Caco-2 (cell line): ENCODE measurements at places on chromosomes 7 and 10. TPM values are rescaled to one million over a fixed set of nuclear protein-coding genes. Genes with fewer than 3 reads are reported as not detected.

DNA sequence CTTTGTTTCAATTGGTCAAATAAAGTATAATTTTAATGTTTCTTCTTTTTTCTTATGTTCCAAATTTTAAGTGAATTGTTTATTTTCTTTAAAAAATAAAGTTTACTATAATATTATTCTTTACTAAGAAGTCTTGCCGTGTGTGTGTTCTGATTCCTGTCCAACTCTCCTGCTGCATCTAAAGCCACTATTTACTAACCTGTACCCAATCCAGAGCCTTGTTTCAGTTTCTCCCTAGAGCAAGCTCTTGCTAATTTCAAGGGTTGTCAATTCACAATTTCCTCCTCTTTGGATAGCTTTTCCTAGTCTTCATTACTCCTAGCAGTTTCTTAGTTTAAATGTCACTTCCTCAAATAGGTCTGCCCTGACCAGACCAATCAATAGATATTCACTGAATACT is 314.9 kb upstream of the SEMA3A start:
- no peak for DNase-seq

DNA sequence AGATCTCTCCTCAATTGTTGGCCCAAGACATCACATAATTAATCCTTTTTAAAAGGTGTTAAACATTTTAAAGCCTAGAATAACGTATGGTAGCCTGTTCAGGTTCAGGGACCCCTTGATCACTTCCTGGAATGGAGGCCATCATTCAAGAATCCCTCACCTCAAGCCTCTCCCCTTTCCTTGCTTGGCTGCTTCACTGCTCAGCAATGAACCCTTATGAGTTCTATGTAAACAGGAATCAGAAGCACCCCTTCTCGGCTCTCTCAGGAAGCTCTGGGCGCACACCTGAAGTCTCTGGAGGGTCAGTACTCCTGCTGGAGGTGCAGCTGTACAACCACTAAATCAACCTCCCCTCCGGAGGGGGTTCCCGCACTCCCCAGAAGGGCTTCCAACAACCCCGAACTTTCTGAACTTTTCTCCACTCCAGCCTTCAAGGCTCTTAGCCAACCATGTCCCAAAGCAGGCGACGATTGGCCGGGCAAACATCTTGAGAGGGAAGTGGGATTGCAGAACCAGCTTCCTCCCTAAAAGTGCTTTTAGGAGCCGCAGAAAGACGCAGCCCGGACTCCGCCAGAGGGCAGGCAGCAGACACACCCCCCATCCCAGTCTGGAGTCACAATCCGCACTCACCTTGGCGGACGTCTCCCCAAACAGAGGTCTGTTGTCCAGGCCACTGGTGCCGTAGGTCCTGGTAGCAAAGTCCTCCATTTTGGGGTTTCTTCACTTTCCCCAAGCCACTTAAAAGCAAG is 562 bp downstream of the TMEM243 start:
- DNase-seq = peak; percentile 42

- no peak for DNase-seq
Observed at GRCh38 chr10:102001435-102002068, 54.4 kb downstream of the ARMH3 start.

DNA sequence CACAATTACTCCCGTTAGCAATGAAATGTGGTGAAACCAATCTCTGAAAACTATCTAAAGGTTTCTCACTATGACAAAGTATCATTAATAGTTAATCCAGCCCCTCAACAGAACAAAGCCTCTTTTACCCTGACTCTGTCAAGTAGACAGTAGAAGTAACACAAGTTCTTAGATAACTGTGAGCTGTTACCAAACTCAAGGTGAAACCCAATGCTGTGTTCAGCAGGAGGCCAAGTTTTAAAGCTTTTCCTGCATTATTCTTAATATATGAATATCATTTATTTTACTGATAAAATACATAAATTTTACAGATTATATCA is 109.1 kb downstream of the SRPK2 start:
- no peak for DNase-seq

DNA sequence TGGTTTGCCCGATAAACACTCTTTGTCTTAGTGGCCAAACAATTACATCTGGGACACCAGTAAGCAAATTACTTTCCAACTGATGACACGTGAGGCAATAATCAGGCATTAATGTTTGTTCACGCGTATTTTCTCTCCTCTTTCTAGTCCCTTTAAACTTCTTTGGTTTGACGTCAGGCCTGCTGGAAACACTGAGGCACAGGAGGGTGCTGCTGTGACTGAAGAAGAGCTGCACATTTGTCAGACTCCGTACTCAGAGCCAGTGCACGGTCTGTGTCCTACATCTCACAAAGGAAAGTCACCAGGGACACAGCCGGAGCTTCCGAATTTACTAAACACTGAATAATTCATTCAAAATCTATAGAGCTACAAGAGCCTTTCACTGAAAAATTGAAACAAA is 57.6 kb upstream of the ANAPC16 start:
- DNase-seq = no peak

DNA sequence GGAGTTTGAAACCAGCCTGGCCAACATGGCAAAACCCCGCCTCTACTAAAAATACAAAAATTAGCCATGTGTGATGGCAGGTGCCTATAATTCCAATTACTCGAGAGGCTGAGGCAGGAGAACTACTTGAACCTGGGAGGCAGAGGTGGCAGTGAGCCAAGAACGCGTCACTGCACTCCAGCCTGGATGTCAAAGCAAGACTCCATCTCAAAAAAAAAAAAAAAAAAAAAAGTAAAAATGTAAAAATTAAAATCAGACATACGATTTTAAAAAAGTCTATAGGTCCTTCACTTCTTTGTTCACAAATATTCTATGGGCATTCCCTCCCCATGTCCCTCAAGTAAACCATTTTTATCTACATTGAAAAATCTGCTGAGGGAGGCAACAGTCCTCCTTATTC is 34.9 kb upstream of the TLL2 start:
- no peak for DNase-seq

DNA sequence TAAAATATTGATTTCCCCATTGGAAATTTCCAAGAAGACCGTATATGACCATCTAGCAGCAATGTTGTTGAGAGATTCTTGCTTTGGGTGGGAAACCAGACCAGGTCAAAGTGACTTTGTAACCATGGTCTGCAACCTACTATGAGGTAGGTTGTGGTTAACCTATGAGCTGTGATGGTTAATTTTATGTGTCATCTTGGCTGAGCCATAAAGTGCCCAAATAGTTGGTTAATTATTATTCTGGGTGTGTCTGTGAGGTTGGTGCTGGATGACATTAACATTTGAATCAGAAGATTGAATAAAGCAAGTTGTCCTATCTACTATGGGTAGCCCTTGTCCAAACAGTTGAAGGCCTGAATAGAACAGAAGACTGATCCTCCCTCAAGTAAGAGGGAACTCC is 18.3 kb upstream of the RALA start:
- no peak for DNase-seq

- DNase-seq = no peak
Observed at GRCh38 chr7:116601426-116601825, 70.6 kb upstream of the MET start.

DNA sequence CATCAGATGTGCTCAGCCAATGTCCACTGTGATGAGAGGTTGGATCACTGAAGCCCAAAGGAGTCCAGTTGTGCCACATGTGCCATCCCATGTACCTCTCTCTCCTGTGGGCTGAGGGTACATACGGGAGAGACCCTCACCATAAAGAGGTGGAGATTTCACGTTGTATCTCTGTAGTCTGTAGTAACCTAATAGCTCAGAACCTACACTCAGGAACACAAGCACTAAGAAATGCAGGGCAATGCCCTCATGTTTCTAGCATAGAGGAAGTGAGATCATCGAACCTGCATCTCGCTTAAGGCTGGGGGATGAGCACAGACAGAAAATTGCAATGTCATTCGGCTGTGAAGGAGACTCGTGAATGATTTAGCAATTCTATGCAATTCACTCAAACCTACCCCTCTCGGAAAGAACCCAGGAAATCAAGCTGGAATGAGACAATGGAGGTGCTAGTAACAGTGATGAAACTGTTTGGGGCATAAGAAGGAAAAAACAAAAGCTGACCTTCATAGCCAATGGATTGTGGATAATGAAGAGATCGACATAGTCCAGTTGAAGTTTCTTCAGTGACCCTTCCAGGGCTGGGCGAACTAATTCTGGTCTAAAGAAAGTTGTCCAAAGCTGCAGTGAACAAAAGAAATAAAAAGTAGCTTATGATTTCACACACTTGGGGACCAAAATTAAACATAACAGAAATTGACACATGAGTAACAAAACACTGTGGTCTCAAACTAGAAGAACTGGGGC is 80.3 kb upstream of the UCN3 start:
- DNase-seq = no peak

DNA sequence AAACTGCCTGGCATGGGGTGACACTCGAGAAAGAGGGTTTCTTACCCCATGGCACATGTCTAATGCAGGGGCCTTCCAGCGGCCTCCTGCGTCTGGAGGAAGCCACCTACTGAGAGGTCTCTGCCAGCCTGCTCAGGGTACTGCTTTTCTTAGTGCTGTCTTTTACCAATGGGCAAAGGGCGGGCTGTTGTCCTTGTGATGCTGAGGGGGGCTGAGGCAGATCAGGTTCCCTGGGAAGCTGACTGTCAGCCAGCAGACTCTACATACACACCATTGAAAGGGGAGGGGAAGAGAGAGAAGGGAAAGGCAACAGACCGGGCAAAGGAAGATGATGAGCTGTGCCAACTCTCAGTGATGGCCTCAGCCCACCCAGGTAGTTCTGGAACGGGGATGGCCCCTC is 48.7 kb downstream of the COL13A1 start:
- DNase-seq = no peak

ATP6V0E2 gene
- 41.6 and 53.9 TPM in 2 replicates for total RNA-seq

ZNF804B gene
- total RNA-seq = not detected in 2 replicates

BTBD16 gene
- not detected in 2 replicates for total RNA-seq

STAG3 gene
- total RNA-seq = 1.3 TPM in 2 replicates

NPY4R gene
- 0.23 and 0.56 TPM in 2 replicates for total RNA-seq

MMD2 gene
- not detected in 2 replicates for total RNA-seq

CDC14C gene
- total RNA-seq = not detected in 2 replicates

TACC2 gene
- 98.5 and 117 TPM in 2 replicates for total RNA-seq

MLXIPL gene
- 15.6 and 19.8 TPM in 2 replicates for total RNA-seq
